Stimulated activated CD8-positive, alpha-beta memory T cell treated with anti-CD3 and anti-CD28 coated beads, Interleukin-7, amount 100 ng/mL, for 24 hours (primary cell): ENCODE measurements at places on chromosomes 1 and 21.

DNA sequence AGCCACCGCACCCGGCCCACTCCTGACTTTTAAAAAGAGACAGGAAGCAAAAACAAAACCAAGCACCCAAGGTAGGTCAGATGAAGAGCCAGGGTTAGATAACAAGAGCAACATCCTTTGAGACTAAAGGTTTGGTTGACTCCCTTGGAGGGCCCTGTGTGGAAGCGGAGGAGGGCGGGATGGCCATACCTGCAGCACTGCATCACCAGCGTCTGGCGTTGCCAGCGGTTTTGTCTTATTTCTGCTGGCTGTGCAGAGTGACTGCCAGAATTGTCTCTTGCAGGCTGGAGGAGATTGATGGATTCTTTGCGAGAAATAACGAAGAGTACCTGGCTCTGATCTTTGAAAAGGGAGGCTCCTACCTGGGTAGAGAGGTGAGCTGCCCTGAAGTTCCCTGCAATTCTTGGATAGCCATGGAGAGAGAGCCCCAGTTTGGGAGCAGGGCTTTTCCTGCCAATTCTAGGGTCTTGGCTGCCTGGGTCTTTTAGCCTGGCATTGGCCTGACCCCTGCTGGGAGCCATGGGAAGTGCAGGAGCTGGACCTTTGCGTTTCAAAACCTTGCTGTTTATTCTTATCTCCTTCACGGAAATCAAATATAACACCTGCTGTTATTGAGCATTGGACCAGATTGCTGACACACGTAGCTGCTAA lies 24.0 kb downstream of the QSOX1 start:
- peak; percentile 41 for DNase-seq

- no peak for DNase-seq
Observed at GRCh38 chr1:9882296-9882944, 27.6 kb downstream of the CTNNBIP1 start.

DNA sequence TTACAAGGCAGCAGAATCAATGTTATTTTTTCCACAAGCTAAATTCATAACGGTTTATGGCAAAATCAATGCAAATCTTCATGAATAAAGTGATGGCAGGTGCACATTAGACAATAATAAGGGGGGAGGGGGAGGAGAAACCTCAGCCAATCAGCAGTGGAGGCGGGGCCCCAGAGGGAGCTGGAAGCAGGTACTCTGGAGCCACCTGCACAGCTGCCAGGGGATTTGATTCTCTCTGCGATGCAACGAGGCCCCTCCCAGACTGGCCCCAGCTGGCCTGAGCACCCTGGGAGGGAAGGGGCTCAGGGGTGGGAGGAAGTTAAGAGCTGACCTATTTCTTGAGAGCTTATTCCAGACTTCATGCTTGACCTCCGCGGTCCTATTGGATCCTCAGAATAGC lies 127.8 kb upstream of the IGSF21 start:
- no peak for DNase-seq

GRCh38 chr21:35720208-35720731 lies 340.1 kb downstream of the SETD4 start:
- no peak for DNase-seq

- no peak for DNase-seq
Observed at GRCh38 chr1:30255111-30255724, 468.2 kb downstream of the MATN1 start.

- no peak for DNase-seq
Observed at GRCh38 chr21:32519945-32520874, 65.1 kb downstream of the TCP10L start.

DNA sequence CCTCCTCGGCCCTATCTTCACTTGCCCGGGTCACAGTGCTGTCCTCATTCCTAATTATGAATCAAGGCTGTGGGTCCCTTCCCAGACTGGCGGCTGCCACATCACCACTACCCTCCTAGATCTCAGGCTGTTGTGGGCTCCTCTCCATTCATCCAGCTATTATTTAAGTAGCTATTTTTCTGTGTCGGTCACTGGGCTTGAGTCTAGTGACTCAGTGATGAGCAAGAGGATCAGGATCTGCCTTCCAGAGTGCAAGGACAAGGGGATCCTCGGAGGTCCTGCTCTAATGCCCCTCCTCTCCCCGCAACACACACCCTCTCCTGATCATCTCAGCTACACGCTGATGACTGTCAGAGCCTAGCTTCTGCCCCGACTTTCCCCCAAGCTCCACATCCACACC lies 34.1 kb downstream of the CDCP2 start:
- no peak for DNase-seq

DNA sequence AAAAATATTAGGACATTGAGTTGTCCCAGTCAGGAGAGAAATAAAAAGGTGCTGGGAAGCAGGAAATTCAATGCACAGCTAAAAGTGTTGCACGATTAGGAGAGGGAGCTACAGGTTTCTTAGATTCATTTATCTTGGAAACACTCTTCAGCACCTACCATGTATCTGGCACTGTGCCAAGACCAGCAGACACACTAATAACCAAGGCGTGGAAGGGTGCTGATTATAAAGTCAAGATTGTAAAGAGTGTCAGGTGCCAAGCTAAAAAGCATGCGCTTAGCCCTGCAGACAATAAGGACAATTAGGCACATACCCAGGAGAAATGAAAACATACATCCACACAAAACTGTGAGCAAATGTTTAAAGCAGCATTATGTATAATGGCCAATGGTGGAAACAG lies 129.9 kb downstream of the DSCAM start:
- DNase-seq, result no peak
